ENCODE measurements at places on chromosomes 5 and 9.

- no peak for DNase-seq
Measured at GRCh38 chr9:82271106-82271561, 282.6 kb downstream of the SPATA31D1 start.

DNA sequence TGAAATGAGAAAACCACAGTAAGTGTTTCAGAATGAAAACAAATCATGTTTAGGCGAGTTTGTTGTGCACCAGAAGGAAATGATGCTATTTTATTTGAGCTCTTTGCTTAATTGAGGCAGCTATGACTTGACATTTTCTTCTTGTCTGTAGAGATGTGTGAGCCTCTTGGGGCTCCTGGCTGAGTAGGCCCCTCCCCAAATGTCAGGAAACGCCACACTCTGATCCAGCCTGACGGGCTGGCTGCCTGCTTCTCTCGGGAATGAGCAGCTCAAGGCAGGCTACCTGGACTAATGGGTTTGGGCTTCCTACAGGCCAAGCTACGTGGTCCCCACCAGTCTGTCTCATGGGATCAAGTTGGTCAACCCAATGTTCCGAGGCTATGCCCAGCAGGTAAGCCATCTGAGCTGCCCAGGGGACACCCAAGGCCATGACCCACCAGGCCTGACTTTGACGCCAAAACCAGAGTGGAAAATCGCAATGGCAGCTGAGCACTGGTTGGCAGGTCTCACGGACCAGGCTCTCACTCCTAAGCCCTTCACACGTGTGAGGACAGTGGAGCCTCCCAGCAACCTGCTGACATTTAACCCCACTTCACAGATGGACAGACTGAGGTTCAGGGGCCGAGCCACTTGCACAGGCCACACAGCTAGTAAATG is 29.9 kb downstream of the USP20 start:
- DNase-seq: no peak

DNA sequence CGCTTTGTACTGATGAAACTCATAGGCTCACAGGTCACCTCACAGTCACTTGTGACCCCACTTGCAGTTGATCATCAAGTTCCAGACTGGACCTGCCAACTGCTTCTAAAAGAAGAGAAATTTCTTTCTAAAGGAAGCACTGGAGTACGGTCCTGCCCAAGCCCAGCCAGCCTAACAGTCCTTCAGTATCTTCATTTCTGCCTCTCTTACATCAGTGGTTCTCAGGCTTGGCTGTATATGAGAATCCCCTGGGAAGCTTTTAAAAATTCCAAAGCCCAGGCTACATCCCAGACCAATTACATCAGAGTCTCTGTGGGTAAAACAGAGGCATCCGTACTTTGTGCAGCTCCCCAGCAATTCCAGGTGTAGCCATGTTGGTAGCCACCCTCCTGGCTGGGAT is 282.1 kb downstream of the NFIB start:
- DNase-seq: no peak

- DNase-seq: no peak
Measured at GRCh38 chr5:65663804-65664521, 39.1 kb downstream of the SHLD3 start.

DNA sequence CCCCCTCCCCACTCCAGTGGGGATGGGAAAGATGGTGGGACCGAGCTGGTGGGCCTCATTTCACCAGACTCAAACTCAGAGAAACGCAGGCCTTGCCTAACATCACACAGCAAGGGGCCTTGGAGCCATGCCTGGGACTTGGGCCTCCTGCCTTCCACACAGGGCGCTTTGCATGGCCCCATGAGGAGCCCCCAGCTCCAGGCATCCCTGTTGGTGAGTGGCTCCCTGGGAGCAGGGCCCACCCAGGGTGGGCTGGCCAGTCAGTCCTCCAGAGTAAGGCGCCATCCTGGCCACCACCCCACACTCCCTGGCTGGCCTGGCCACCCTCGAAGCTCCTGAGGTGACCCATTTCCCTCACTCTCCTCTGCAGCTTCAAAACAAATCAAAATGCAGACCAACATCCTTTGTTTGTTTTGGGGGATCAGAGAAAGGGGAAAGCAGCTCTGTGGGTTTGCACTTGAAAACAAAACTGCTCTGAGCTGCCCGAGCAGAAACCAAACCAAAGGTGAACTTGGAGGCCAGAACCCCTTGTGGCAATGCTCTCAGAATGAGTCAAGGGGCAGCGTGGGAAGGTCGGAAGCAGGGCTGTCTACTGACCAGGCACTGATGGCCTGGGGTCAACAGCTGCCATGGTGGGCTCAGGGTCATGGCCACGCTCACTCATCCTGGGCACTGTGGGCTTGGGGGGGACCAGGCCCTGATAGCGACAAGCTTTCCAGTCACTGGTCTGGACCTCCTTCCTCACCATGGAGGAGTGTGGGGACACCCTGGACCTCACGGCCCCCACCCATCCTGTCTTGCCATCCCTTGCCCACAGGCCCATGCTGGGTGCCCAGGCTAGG is 37.0 kb upstream of the VDAC1 start:
- DNase-seq: no peak

GRCh38 chr9:105958587-105958986 is 264.2 kb downstream of the TMEM38B start:
- DNase-seq: no peak

GRCh38 chr5:144472221-144472620 is 301.5 kb downstream of the KCTD16 start:
- no peak for DNase-seq

DNA sequence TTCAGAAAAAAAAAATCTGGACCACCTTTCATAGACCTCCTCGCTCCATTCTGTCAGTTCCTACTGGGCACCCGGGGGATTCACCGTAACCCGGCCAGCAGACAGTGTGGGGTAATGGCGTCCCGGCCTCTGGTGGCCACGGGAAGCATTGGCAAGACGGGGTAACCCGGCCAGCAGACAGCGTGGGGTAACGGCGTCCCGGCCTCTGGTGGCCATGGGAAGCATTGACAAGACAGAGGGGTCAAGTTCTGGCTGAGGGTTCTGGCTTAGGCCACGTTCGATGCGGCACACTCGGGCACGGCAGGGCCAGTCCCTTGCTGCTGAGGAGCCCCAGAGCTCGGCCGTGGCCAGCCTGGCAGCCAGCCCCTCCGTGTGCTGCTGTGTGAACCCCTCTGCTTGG is 116.2 kb upstream of the RAPGEF1 start:
- no peak for DNase-seq

DNA sequence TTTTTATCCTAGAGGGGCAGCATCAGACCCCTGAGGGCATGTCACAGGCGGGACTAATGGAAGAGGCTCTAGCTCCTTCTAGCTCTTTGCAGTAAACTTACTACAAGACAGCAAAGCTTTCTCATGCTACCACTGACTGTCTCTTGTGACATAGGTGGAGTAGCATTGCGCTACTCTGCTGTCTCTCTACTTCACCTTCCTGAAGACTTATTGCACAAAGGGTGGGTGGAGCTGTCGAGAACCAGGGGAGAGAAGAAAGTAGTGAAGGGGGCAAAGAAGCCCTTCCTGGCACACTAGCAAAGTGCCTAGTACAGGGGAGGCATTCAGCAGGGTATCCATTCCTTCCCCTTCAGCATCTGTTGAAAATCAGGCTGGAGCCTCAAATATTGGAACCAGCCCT is 36.1 kb upstream of the NEK6 start:
- no peak for DNase-seq

- no peak for DNase-seq
Measured at GRCh38 chr5:102747386-102748166, 7.5 kb upstream of the PAM start.

DNA sequence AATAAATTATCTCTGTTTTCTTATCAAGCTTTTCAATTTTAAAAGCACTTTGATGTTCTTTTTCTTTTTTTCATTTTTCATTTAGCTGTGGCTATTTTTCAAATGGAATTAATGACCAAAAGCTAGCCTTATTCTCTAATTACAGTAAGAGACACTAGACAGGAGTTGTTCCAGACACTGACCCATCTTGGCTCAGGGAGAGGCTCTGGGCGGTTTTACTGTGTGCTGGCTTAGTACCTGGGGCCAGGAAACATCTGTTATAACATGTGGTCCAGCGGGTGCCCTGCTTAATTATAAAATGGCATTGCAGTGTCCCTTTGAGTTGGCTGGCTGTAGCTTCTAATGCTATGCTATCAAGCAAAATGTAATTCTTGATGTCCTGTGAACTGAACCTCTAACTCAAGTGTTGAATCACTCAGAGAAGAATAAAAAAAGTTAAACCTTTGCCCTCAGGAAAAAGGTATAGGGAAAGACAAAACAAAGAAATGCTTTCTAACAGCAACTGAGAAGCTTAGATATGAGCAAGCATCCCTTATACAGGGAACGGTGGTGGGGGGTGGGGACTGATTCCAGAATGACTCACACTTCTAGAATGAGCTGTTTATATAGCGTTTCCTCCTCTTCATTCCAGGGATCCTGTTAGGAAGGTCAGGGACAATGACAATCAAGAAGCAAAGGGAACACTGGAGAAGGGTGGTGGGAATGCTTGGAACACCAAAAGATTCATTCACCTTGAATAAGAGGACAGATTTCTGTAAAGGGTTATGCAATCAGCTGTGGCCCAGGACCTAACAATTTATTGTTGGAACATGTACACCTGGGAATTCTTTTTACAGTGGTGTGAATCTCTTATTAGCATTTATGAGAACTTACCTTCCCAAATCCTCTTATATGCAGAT is 58.7 kb upstream of the NFIB start:
- no peak for DNase-seq

GRCh38 chr9:137030538-137031527 is 1.1 kb downstream of the FUT7 start:
- no peak for DNase-seq

GRCh38 chr9:112939418-112939817 is 48.7 kb upstream of the SLC46A2 start:
- DNase-seq: no peak

DNA sequence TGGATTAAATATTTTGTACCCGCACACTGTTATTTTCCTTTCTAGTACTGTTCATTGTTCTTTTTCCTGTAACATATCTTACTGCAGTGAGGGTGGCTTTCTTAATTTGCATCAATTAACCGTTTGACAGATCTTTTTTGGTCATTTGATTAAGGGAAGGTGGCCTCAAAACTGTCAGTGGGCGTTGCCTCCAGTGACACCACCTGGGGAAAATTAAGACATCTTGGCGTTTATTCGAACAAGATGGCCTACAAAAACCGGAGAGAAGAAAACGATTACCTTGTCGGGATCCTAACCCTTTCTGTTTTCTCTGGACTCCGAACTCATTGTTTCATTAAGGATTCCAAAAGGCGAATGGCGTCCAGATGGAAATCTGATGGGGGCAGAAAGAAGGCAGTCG is 2.0 kb downstream of the BASP1 start:
- no peak for DNase-seq

- no peak for DNase-seq
Measured at GRCh38 chr9:91126761-91127445, 234.8 kb downstream of the AUH start.

DNA sequence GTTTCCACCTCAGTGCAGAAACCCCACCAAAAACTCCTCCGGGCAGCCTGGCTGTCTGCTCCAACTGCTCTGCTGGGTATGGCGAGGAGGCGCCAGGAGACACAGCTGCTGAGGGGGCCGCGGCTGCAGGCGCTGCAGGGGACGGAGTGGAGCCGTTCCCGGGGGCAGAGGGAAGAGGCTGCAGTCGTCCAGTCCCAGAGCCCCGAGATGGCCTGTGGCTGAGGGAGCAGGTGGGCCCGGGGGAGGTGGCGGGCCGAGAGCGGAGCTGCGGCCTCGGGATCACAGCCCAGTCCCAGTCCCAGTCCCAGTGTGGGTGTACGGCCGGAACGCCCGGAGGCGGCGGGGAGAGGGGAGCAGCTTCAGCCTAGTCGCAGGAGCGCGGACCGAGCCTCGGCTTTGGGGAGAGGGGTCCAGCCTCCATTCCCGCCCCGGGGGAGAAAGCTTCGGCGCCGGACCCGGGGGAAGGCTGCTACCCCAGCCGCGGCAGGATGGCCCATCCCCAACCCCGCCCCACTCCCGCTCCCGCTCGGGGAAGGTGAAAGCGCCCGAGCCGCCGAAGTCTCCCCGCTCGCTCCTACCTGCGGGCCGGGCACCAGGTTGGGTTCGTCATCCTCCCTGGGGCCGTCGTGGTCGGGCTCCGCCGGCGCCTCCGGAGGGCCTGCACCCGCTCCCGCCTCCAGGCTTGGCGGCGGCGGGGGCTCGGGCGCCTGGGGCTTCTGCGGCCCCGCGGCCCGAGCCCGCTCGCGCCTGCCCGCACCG is 513 bp downstream of the FAM193B start:
- no peak for DNase-seq

DNA sequence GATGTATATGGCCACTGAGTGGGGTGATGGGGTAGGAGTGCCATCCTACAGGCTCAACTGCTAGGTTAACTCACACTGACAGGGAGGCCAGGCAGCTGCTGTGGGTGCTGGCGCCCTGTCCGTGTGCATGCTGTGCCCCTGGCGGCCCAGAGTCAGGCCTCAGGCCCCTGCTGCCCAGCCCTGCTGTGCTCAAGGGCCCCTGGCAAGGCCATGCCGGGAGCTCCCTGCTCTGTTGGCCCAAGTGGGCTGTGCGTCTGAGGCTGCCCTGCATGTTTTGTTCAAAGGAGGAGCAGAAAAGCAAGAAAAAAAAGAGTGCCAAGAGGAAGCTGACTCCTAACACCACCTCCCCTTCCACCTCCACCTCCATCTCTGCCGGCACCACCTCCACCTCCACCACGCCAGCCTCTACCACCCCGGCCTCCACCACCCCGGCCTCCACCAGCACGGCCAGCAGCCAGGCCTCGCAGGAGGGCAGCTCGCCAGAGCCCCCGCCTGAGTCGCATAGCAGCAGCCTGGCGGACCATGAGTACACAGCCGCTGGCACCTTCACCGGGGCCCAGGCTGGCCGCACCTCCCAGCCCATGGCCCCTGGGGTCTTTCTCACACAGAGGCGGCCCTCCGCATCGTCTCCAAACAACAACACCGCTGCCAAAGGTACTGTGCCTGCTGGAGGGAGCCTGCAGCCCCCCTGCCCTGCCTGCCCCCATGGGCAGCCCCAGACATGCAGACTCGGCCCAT is 100.1 kb downstream of the PHF2 start:
- no peak for DNase-seq

DNA sequence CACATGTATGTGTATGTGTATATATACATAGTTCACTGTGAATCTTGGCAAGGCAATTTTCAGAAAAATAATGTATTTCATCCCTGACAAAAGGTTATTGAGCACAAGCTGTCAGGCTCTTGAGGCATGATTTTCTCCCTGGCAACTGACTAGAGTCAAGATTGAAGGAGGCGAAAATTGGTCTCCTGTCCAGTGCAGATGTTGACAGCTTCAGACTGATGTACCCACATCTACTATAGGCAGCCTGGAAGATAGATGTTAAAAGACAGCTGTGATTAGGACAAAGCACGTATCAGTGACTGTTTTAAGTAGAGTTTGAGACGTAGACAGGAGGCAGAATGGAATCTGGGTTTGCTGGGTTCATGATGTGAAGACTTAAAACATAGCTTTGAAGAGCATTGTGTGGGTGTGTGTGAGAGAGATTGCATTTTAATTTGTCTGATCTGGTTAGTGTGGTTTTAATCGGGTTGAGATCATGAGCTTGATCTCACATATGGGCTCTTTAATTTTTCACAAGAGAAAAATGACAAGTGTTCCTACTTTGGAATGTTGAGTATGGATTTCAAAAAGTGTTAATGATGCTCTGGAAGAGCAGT is 39.1 kb downstream of the CTNNA1 start:
- DNase-seq: no peak
